GM03348 (cell line): ENCODE measurements at places on chromosomes 11 and 22.
A peak's percentile ranks its signal among the peaks of the same experiment; 100 is the strongest.

DNA sequence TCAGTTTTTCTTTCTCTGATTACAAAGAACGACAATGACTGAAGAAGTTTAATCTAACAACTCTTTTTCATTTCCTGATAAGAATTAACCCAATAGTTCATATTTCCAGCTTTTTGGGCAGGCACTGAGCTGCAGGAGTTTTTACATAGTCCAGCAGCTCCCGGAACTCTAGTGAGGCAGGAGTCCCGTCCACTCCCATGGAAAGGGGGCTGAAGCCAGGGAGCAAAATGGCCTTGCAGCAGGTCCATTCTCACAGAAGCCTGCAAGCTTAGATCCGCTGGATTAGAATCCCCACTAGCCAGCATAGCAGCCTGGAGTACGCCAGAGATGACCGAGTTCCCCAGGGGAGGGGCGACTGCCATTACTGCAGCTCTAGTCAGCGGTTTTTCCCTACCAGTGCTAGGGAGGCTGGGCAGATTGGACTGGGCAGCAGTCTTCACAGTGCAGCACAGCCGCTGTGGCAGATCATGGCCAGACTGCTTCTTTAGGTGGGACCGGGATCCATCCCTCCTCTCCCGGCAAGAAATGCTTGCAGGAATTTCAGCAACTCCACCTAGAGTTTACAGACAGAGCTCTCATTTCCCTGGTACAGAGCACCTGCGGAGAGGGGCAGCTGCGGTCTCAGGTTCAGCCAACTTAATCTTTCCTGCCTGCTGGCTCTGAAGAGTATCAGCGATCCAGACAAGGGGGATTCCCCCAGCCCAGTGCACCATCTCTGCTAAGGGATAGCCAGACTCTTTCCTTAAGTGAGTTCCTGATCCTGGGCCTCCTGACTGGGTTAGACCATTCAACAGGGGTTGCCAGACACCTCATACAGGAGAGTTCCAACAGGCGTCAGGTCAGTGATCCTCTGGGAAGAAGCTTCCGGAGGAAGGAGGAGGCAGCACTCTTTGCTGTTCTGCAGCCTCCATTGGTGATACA, 742 bp upstream of the CASP4 start:
- peak; percentile 7 for DNase-seq

- no peak for DNase-seq
Observed at GRCh38 chr11:57299150-57299737, 25.5 kb downstream of the TNKS1BP1 start.

DNA sequence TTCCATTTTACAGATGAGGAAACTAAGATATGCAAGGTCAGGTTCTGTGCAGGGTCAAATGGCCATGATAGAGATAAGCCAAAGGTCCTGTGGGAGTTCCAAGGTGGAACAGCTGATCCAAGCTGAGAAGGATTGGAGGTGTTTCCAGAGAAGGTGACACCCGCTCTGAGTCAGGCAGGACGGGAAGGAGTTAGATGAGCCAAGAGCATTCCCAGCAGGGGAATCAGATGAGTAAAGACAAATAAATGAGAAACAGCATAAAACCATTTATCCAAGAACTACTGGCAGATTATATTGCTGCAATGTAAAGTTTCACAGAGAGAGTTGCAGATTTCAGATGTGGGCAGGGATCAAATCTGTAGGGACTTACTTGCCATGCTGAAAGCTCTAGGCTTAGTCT, 18.9 kb upstream of the HEPHL1 start:
- no peak for DNase-seq

- no peak for DNase-seq
Observed at GRCh38 chr11:6285019-6285418, 25.4 kb downstream of the CCKBR start.

- no peak for DNase-seq
Observed at GRCh38 chr22:38839686-38840085, 4.1 kb downstream of the NPTXR start.

- no peak for DNase-seq
Observed at GRCh38 chr11:79507706-79508105, 66.9 kb upstream of the TENM4 start.

DNA sequence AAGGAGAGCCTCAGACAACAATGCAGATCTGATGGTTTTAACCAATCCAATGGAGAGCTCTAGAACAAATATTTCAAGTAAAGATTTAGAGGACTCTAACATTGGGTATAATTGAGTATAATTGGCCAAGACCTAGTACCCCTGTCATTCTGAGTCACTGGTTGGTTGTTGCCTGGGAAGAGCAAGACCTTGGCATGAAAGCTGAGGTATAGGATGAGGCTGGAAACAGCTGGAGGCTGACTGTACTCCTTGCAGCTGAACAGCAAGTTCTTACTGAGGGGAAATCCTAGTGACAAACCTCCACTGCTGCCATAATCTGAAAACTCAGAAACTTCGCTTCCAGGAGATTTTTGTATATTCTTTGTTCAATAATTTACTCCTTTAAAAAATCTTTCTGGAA, 54.3 kb upstream of the MUC15 start:
- no peak for DNase-seq

DNA sequence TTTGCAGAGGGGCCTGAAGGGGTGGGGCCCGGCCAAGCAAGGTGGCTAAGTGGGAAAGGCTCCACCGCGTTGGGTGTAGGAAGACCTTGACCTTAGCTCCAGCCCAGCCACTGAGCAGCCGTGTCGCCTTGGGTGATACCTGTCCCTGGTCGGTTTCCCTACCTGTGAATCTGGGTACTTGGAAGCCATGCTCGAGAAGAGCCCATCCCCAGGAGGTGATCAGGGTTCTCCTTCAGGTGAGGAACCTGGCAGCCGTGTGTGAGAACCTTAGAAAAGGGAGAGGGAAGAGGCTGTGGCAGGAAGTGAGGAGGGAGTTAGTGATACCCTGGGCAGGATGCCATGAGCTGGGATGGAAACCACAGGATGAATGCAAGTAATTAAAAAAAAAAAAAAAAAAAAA, 21.6 kb downstream of the PPARA start:
- peak; percentile 79 for DNase-seq

DNA sequence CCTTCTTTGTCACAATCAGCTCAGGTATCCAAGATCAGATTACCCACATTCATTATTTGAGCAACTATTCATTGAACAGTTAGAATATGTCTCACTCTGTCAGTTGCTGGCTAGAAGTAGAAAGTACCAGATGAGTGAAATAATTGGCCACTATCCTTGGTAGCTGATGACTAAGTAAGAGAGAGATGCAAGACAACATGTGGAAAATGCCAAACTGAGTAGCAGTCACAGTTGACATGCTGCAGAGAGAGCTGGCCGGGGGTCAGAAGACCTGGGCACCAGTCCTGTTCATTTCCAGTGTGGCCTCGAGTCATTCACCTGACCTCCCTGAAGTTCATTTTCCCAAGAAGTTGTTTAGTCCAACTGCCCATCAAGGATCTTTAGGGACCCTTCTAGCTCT, 22.5 kb upstream of the SMIM35 start:
- DNase-seq, result peak; percentile 30

DNA sequence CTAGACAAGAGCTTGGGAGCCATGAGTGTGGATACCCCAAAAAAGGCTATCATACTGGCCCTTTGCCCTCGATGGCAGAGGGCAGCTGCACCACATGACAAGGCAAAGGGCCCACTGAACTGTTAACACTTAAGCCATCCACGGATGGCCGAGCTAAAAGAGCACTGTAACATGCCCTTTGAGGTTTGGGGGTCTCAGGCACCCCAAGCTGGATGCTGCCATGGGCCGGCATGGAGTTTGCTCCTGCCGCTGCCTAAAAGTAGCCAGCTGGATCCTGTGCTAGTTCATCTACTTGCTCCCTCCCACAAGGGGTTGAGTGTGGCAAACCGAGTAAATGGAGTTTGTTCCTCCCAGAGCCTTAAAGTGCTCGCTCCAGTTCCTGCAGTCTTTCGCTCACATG, 383.2 kb upstream of the LRRC4C start:
- no peak for DNase-seq

GRCh38 chr11:72203163-72203562, 11.2 kb downstream of the FOLR1 start:
- DNase-seq, result no peak

DNA sequence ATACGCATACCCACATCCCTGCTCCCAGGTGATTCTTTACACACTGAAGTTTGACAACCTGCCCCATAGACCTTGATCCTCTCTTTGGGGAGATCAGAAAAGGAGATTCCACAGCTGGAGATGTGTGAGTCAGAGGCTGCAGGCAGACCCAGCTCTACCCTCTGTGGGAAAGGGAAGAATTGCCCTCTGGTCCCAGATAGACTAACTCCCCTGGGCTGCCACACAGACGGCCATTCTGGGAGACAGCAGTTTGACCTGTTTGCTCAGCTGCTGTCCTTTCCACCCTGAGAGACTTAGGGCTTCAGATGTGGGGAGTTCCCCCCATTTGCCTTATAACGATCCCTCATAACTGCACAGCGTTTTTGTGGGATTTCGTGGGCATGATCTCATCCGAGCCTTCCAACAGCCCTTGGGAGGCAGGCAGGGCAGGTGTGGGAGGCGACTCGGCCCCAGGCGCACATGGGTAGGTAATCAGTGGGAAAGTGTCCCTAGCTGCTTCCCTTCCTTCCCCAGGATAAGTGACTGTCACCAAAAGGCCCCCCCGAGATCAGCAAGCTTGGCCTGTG, 14.1 kb downstream of the FAM83F start:
- DNase-seq, result no peak

GRCh38 chr11:110207123-110207522, 89.3 kb downstream of the RDX start:
- no peak for DNase-seq

DNA sequence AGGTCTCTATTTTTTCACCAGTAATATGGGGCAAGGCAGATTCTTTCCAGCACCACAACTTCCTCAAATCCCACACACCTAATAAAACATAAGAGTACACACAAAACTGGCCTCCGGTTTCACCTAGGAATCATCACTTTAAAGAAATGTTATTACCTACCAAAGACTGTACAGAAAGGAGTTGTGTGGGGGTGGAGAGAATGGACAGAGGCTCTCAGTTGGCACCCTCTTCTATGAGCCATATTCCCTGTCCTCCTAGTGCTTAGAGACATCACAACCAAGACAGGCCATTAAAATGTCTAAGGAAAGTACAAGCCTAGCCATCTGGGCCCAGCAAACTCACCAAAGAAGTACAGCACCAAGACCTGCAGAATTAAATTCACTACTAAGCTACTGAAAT, 56.1 kb downstream of the RBFOX2 start:
- DNase-seq, result no peak

DNA sequence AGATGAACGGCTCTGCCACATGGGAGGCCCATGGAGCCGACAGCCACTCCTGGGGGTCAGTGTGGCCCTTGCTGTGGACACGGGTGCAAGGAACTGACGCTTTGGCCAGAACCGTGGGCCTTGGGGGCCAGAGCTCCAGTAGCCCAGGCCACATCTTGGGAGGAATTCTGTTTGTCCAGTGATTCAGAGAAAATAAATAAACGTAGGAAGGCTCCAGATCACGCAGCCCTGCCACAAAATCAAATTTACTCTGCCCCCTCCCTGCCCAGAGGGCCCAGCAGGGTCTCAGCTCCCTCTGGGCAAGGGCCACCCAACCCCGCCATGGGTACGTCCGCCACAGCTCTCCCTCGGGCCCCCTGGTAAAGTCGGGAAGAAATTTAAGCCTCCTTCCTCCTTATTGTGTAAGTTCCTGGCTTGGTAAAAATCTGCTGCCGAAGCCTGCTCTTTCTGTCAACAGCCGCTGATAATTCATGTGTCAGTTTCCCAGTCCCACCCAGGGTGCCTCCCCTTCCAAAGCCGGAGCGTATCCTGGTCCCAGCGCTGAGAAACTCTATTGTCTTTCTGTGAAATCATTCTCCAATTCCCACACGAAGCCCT, 6.9 kb upstream of the MUC5AC start:
- DNase-seq, result peak; percentile 58

- no peak for DNase-seq
Observed at GRCh38 chr11:65310736-65311135, 3.9 kb upstream of the CDC42EP2 start.

GRCh38 chr11:112226831-112227401, 688 bp downstream of the PTS start:
- peak; percentile 51 for DNase-seq
